NCI-H1417 (cell line): ENCODE measurements at places on chromosomes 3 and 15.

GRCh38 chr3:140505876-140506275 is 172.0 kb upstream of the TRIM42 start:
- peak; percentile 24 for DNase-seq

DNA sequence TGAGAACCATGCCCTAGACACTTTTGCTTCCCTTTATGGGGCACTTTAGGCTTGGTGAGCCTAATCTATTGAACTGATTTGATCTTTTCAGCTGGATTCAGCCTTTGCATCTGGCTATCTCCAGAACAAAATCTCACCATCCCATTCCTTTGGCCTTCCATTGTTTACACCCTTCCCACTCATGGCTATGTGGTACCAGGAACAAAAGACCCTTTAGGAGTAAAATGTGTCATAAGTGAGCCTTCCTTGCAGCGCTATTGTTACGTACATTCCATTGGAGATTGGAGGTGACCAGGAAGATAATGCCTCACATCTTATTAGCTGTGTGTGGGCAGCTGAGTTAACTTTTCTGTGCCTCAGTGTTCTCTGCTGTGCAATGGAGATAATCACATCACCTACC is 188.4 kb downstream of the SATB1 start:
- DNase-seq = no peak

DNA sequence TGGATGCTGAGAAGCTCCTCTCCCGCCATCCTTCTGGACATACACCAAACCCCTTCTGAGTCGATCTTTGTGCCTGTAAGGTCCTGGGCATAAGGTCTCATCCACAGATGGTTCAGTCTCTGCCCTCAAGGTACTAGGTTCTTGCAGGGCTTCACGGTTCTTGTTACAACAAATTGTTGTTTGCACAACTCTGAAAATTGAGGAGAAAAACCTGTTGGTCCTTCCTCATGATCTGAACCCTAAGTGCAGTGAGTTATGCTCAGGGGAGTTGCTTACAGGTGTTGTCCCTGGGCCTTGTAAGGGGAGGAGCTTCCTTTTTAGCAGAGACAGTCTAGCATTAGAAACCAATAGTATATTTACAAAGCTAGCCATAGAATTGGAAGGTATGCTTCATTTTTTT is 15.7 kb downstream of the CDCP1 start:
- no peak for DNase-seq

- no peak for DNase-seq
Measured at GRCh38 chr15:74611834-74612233, 3.8 kb upstream of the CLK3 start.

DNA sequence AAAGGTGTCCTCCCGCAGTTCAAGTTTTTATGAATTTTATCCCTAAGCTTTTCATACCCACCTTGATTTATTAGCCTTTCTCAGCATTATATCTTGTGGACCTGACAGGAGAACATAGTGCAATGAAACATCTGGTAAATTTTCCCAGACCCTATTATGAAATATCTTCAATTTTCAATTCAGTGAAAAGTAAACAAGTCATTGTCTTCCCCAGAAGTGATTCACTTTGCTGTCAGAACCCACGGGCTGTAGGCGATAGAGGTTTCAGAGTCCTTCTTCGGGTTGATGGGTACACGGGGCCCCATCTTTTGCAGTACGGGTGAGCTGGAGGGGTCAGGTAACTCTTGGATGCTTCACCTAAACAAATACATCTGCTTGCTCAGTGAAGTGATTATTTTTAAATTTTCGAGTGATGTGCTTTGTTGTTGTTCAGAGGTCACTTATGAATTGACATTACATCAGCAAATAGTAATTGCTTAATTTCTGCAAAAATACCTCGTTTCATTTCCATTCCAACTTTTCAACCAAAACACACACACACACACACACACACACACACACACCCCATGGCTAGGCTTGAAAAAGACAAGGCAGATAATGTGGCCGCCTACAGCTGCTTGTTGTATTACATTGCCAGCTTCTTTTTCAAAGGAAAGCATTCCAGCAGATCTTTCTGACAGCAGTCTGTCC is 102.9 kb downstream of the SEMA6D start:
- no peak for DNase-seq

DNA sequence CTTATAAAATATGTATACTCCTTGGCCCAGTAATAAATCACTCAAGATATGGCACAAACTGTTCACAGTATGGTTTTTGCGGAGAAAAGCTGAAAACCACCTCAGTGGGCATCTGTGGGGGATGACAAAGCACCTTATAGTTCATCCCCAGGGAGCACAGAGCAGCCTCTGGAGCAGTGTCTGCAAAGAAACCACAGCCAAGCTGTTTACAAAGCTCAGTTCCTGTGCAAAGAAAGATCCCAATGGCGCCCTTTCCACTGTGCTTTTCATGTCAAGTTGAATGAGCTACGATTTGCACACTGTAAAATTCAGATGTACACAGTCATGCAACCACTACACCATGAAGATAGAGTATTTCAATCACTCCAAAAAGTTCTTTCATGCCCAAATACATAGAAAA is 2.5 kb upstream of the EFCC1 start:
- DNase-seq = no peak

DNA sequence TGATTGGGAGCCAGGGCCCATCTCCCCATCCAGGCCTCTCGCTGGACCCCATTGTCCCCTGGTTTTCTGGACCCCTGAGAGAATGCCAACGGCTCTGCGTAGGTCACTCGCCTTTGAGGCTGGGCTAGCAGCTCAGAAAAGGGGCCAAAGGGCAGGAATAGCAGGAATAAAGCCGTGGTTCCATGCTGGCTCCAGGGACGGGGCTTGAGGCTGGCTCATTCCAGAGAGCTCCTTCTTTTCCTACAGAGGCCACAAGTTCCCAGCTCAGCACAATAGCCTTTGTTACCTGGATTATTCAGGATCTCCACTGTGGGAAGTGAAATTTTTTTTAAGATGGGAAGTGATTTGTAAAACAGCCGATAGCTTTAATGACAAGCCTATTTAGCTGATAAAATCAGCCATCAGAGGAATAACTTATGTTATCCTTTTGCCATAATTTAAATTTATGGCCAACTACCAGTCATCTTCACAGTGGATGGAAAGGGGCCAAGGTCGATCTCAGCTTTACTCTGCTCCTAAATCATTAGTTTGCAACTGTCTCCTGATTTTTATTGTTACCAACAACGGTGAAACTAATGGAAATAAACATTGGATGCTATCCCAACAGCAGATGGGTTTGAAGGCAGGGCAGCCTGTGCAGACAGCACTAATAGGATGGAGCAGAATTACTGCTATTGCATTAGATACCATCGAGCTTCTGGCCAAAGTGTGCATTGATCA is 124.3 kb downstream of the TMEM266 start:
- DNase-seq = no peak

DNA sequence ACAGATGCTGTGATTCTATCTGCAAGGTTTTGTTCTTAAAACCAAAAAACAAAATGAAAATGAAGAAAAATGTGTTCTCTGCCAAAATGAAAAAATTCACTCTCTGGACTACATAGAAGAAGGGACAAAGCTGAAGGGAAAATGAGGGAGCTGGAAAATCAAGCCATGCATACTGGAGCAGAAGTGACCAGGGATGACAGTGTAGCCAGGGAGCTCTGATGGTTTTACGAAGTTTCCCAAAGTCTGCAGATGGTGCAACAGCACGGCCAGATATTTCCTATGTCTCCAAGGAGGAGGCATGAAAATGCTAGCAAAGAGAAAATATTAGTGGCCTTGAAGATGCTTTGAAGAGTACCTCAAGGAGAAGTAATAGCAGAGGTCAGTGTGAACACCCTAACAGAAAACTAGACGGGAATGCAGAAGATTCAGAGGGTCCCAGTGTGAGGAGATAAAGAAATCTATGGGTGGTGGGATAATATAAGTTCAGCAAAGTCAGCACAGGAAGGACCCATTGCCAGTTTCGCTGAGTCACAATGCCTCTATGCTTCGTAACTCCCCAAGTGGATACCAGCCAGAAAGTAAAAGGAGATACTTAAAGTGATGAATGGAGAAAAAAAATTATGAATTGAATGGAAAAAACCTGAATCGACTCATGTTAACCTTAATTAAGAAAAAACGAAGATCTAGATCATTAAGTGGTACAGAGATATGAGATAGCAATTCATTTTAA is 39.0 kb upstream of the POMGNT2 start:
- no peak for DNase-seq

DNA sequence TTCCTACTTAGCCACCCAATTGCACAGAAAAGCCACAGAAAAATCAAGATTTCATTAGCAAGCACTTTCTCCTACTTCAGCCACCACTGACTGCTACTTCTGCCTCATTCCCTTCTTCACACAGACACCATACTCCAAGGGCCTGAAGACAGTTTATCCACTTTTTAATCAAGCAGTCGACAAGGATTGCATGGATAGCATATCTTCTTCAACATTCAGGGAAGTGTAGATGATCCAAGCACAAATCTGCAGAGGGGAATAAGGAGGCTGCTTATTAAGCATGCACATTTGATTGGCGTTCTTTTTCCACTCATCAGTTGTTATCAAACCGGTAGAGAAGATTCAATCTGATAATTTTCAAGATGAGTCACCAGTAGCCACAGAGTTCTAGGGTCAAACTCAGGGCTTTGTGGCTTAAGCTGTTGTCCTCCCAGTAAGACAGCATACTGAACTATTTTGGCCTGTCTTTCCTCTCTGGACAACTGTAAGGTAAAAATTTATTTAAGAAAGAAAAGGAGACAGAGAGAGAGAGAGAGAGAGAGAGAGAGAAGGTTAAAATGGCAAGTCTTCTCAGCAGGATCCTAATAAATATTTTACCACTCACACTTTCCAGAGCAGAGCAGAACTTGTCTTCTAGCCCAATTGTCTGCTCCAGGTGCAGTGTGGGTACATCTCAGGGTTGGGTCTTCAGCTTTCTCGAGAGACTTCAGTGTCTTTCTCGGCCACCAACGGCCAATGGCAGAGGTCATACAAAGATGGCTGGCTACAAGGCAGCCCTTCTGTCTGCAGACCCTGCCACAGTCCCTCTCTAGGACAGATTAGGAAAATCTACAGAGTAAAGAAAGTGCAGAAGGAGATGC is 80.6 kb upstream of the BHLHE40 start:
- DNase-seq = no peak

DNA sequence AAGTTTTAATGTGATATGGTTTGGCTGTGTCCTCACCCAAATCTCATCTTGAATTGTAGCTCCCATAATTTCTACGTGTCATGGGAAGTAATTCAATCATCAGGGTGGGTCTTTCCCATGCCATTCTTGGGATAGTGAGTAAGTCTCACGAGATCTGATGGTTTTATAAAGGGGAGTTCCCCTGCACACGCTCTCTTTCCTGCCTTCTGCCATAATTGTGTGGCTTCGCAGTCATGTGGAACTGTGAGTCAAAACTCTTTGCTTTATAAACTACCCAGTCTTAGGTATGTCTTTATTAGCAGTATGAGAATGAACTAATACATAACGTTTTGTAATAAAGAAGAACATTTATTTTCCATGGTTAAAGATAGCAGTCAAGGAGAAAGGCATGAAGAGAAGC is 39.2 kb upstream of the GOLIM4 start:
- DNase-seq = no peak

DNA sequence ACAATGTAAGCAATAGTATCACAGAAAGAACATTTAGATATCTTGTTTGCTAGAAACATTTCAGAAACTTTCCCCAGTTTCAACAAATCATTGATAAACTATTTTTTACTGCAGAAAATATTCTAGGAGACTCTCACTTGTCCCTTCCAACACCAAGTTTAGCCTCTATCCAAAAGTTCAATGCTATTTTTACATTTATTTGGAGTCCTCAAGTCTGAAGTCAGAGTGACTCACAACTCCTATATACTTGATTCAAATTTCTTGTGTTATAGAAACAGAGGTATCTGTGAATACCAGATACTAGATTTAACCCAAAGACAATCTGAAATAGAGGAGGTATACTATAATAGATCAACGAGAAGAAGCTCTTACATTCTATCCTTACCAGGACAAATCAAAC is 49.6 kb downstream of the RFX7 start:
- DNase-seq = no peak

- no peak for DNase-seq
Measured at GRCh38 chr15:100042558-100042957, 299.2 kb downstream of the ADAMTS17 start.

- no peak for DNase-seq
Measured at GRCh38 chr3:51637144-51637940, 33.7 kb upstream of the TEX264 start.

- no peak for DNase-seq
Measured at GRCh38 chr3:169855514-169855913, 14.2 kb downstream of the LRRC31 start.

GRCh38 chr3:179196098-179196497 is 47.9 kb downstream of the PIK3CA start:
- DNase-seq = no peak

DNA sequence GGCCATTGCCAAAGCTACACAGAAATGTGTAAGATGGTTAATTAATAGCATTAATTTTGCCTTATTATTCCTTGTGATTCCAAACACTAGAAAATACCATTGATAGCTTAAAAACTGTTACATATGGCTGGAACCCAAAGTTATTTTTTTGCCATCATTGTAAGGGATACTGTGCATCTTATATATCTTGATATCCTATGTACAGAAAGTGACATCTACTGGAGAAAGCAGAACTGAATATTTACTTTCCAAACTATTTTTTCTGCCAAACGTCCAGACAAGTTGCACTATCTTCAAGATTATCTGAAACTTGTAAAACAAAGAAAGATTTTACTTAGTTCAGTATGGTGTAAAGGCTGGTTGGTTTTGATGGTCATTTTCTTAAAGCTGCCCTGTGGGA is 33.3 kb upstream of the MEIS2 start:
- DNase-seq = peak; percentile 34

DNA sequence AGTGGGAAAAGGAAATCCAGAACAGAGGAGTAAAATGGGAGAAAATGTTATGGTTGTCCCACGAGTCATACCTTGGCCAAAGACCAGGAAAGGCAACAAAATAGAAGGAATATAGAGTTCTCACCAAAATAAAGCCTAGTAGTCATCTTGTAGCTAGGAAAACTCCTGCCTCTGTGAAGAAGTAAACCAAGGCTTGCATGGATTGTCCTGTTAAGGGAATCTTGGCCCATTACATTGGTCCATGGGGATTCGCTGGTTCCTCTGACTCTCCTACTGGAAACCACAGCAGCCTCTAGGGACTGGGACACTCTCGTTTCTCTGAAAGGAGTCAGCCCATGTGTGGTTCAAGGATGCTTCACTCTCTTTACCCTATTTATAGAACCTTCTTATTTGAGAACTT is 62.9 kb upstream of the FNDC3B start:
- peak; percentile 25 for DNase-seq

- DNase-seq = no peak
Measured at GRCh38 chr3:57169108-57169507, 4.0 kb upstream of the IL17RD start.

GRCh38 chr15:50116477-50116876 is 2.6 kb downstream of the ATP8B4 start:
- DNase-seq = no peak

DNA sequence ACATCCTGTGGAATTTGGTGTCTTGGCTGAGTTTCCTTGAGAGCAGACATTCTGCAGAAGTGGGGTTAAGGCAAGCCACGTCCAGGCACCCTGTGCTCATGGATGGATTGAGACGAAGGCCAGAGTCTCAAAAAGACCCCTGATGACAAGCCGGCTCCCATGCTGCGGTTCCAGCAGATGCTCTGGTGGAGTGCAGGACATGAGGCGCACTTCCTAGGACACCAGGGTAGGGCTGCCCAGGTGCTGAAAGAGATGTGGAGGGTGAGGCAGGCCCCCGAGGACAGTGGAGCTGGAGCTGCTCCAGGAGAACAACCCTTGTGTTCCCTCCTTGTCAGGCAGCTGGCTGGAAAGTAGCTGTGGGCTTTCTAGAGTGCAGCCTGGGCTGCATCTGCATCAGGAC is 81.0 kb downstream of the ASB7 start:
- DNase-seq = no peak
